NCI-H187 treated with DMSO at 0.1 percent for 48 hours (cell line): ENCODE measurements at places on chromosomes 2 and 18.

GRCh38 chr2:180463608-180464007 is 456.5 kb upstream of the CWC22 start:
- no peak for DNase-seq

DNA sequence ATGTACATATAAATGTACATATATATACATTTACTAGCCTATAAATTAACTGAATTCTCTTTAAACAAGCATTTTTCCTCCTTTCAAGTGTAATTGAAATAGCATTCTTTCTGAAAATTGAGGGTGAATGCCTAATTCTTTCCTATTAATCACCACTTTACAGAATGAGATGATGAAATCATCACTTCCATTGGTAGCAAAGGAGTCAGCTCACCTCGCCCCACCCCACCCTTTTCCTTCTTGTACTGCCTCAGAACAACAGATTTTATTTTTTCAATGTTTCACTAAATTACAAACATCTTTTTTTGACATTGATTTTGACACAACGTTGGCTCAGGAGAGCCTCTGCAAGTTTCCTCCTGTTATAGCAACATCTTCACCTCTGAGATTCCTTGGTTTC is 181.9 kb upstream of the CDH7 start:
- no peak for DNase-seq

GRCh38 chr2:217269701-217270484 is 410.0 kb upstream of the TNP1 start:
- no peak for DNase-seq

DNA sequence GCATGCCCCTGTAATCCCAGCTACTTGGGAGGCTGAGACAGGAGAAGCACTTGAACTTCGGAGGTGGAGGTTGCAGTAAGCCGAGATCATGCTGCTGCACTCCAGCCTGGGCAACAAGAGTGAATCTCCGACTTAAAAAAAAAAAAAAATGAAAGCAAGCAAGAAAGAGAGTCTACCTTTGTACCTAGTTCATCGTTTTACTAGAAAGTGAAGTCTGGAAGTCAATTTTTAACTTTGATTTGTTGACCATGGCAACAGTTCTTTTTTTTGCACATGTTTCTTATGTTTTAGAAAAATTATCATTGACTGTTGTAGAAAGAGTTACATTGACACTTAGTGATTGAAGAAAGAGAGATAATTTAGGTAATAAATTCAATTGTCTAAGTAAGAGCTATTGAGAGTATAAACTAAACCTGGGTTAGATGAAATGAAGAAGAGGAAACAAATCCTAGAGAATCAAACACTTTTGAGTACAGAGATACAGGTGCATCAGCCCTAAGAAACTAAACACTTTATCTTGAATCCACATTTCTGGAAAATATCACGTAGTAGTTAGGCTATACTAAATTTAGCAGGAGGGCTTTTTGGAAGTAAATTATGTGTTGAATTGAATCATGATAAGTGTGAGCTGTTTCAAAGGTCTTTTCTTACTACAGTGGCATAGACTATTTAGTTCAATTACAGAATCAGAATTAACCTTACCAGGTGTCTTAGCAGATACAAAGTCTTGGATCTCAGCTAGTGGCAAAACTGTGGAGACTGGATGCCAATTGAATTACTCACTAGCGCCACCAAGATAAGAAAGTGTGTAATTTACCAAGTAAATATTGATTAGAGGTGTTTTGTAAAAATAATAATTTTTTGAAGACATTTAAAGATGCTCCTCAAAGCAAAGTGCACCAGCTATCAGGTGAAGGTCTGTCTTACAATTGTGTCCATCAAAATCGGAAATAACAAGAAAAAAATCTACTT is 303.4 kb upstream of the NRXN1 start:
- no peak for DNase-seq

- no peak for DNase-seq
Observed at GRCh38 chr2:107354175-107354574, 468.2 kb upstream of the ST6GAL2 start.

DNA sequence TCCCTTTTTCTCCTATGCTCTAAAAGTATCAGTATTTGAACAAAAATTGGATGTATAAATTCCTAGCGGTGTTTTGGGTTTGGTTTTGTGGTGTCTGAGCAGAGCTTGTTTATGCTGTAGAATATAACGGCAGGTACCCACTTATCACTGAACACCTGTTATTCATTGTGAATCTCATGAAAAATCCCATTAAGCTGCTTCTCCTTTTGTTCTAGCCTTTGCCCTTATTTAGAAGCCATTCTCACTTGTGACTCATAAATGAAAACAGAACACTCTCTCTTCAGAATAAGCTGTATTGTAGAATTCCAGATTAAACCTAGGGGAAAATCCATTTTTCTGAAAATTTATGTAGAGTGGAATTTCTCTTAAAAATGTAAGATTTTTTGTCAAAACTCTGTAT is 104.0 kb downstream of the PRPF40A start:
- no peak for DNase-seq

DNA sequence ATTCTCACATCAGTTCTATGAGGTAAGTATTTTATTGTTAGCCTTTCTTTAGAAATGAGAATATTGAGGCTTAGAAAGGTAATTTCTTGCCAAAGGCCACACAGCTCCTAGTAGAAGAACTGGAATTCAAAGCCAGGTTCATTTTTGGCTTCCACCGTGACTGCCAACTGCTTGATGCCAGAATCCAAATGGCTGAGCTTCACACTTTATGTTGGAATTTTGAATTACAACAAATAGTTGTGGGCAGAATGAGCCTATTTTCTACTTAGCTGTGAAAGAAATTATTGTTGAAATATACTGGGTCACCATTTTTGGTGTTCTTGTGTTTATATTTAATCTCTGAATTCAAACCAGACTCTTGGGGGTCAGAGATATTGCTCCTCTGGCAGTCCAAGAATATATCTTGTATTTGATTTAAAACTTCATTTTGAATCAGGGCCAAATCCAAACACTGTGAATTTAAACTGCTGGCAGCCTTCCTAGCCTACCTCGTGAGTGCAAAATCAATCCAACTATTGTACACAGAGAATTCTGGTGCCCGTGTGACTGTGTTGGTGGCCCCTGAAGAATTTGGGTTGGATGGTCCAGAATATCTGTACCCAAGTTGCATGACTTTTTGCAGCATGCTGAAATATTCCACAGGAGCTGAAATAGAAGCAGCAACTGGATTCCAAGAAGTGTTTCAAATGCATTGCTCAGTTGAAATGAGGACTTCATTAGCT is 35.6 kb upstream of the LPIN1 start:
- DNase-seq: no peak

GRCh38 chr2:38232454-38232853 is 144.6 kb downstream of the ATL2 start:
- DNase-seq: no peak

GRCh38 chr2:235396071-235396846 is 97.6 kb upstream of the AGAP1 start:
- no peak for DNase-seq

- DNase-seq: no peak
Observed at GRCh38 chr2:8803658-8804379, 33.6 kb downstream of the KIDINS220 start.

DNA sequence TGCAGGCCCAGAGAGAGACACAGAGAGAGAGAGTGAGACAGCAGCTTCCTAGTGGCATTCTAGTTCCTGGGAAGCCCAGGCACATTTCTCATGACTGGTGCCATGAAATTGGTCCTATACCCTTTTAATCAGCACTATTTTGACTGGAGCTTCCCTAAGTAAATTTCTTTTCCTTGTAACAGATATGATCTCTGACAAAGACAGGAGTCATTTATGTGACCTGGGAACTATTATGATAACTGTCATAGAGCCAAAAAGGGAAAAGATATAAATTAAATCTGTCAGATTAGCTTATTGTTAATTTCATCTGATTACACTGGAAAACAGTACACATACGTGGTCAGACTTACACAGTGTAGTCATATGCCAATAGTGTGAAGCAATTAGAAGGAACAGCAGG is 161.3 kb upstream of the HNRNPA3 start:
- no peak for DNase-seq

DNA sequence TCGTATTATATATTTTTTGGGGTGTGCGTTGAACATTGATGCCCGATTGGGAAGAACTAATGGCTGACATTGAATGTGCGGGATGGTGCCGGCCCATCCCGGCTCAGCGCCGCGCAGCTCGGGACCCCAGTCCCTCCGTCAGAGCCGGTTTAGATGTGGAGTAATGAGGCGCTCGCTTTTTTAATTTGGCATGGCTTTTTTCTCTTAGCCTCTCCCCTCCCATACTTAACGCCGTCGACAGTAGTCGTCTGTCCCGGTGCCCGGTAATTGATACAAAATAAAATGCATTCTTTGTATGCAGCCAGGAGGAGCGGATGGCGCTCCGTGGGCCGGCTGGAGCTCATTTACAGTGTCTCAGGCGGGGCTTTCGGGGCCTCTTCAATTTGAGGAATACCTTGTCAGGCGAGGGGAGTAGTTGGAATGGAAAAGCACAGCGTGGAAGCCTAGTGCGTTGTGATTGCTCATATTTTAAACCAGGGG is 209.2 kb downstream of the GBX2 start:
- DNase-seq: no peak

- DNase-seq: no peak
Observed at GRCh38 chr18:35106845-35107148, 65.6 kb downstream of the MAPRE2 start.

- no peak for DNase-seq
Observed at GRCh38 chr2:200454927-200455801, 54.7 kb downstream of the KCTD18 start.

DNA sequence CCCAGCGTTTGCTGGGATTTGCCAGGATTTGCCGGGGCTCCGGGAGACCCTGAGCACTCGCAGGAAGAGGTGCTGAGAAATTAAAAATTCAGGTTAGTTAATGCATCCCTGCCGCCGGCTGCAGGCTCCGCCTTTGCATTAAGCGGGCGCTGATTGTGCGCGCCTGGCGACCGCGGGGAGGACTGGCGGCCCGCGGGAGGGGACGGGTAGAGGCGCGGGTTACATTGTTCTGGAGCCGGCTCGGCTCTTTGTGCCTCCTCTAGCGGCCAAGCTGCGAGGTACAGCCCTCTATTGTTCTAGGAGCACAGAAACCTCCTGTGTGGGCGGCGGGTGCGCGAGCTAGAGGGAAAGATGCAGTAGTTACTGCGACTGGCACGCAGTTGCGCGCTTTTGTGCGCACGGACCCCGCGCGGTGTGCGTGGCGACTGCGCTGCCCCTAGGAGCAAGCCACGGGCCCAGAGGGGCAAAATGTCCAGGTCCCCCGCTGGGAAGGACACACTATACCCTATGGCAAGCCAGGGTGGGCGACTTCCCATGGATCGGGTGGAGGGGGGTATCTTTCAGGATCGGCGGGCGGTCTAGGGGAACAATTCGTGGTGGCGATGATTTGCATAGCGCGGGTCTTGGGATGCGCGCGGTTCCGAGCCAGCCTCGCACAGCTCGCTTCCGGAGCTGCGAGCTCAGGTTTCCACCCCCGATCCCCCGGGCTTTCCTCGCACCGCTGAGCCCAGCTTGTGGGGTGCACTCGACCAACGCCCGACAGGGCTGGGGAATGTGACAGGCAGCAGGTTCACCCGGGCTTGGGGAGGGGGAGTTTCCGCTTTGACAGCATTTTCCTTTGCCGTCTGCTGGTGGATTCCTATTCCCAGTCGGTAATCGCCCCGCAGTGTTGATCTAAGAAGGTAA is 2.8 kb downstream of the ONECUT2 start:
- DNase-seq: peak; percentile 68

DNA sequence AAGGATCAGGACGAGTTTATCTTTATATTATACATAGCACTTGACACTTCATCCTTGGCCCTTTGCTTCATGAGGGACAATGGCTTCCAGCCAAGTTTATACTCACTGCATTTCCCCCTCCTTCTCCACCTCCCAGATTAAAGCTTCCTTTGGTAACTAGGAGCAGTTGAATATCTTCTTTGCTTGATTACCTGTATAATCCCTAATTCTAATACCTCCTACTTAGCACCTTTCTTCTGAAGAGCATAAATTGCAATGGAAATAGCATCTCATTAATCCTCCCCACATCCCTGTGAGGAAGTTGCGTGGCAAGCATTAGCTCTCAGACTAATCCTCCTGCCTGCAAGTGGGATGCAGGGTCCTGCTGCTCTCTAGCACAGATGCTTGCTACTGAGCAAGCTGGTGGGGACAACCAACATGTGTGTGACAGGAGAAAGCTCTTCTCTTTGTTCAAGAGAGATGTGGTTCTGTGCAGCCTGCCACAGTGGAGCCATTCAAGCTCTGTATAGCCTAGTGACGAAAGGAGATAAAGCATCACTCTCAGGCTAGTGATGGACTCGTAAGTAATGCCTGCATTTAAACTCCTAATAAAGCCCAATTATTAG is 19.1 kb downstream of the KLHL14 start:
- no peak for DNase-seq

GRCh38 chr2:29368659-29369040 is 253.4 kb downstream of the CLIP4 start:
- no peak for DNase-seq

DNA sequence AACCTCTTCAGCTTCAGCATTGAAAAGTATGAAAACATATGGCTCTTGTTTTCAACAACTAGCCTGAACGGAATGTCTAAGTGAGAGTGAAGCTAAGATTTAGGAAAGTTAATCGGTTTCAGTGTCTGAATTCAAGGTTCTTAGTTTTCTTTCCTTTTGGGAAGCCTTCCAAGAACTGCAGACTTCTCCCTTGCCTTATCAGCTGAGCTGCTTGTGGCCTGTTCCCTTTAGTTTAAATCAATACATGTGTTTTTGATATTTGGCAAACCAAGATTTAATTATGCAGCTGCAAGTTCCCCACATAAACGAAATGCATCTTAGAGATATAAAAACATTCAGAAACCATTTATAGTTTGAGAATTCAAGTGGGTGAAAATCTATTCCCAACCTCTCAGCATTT is 274.3 kb upstream of the NRP2 start:
- DNase-seq: no peak

GRCh38 chr2:233419602-233420391 is 65.5 kb downstream of the DGKD start:
- DNase-seq: no peak

DNA sequence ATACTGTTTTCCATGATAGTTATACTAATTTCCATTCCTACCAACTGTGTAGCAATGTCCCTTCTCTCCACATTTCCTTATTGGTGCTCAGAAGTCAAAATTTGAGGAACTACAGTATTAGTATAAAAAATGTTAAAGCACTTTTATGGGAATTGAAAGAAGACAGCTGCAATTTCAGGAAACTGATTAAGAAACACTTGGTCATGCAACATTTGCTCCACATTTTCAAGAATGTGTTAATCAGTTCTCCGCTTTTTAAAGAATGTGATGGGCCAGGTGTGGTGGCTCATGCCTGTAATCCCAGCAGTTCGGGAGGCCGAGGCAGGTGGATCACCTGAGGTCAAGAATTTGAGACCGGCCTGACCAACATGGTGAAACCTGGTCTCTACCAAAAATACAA is 33.6 kb upstream of the MGAT4A start:
- DNase-seq: no peak

DNA sequence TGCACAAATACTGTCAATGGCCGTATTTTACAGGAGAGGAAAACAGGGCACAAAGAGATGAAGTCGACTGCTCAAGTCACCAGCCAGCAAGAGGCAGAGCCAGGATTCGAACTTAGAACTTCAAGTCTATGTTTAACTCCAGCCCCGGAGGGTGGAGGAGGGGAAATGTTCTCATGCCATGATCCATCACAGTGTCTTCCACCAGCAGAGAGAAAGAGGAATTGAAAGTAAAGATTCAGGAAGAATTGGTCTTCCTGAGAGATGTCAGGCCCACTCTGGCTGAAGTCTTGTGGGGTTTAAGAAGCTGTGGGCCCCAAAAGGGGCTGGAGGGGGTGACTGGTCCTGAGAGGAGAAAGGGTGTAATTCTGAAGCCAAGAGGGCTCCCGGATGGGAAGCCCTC is 260.0 kb downstream of the TNS1 start:
- DNase-seq: no peak
